Lung (tissue), 17 donors: ENCODE measurements at places on chromosomes 1 and 21.

DNA sequence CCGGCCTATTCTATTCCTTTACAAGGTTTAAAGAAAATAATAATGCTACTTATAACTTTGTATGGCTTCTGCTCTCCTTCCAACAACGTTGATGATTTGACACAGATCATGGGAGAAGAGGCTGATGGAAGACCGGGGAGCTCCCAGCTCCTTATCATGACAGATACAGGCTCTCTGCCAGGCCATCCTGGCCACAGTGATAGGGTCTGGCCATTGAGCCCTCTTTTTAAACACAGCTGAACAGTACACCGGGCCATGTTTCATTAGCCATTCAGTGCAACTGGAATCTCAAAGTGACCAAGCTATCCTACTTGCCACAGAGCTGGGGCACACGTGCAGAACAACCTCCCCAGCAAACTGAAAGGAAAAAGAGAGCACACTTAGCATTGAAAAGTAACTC is 34.9 kb downstream of the DNAJC11 start:
- DNase-seq, result no peak

- DNase-seq, result peak; percentile 24
Observed at GRCh38 chr1:32273391-32274208, 18.3 kb upstream of the HDAC1 start.

DNA sequence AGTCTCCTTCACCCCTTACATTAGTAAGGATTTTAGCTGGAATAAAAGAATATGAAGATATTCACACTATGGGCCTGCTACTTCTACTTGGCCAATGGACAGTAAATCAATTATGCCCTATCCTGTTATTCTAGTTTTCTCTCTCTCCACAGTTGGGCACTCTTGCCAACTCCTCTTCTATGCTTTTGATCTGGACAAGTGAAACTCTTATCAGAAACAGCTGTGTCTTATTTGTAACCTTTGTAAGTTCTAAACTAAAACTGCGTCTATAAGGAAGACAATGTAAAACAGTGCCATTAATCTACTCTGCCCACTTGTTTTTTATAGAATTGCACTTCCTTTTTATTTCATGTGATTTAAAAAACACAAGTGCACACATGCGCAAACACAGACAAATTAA is 244.0 kb upstream of the DMRTA2 start:
- DNase-seq, result peak; percentile 2

DNA sequence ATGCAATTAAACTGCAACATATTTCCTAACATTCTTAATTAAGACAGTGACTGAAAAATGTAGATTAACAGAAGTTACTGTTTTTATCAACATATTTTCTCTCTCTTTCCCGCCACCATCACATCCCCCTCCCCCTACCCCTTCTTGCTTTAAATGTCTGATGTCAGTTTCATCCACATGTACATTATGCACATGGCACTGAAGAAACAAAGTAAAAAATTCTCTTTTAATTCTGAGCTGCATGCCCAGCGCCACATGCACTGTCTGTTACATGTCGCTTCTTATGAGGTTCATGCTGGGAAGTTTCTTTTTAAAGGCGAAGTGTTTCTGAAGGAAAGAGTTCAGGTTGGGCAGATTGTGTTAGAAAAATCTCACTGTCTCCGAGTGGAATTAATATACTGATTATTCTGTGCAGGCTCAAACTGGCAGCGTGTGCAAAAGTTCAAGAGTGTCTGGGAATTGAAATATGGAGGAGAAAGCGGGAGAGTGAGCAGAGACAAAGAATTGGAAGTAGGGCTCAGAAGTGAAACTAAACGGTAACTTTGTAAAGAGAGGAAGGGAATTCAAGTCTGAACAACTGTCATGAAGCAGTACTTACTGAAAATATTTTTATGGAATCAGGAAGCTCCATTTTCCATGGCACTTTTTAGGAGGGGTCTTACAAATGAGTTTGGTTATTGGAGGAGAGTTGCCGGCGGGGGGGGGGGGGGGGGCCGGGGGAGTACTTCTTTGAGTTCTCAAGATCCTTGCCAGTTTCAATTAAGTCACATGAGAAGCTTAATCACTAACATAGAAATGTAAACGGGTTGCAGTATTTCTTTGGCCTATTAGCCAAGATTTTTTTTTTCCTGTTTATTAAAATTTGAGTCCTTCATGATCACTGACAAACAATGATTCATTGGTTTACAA is 217.6 kb downstream of the SDCCAG8 start:
- DNase-seq, result peak; percentile 47

DNA sequence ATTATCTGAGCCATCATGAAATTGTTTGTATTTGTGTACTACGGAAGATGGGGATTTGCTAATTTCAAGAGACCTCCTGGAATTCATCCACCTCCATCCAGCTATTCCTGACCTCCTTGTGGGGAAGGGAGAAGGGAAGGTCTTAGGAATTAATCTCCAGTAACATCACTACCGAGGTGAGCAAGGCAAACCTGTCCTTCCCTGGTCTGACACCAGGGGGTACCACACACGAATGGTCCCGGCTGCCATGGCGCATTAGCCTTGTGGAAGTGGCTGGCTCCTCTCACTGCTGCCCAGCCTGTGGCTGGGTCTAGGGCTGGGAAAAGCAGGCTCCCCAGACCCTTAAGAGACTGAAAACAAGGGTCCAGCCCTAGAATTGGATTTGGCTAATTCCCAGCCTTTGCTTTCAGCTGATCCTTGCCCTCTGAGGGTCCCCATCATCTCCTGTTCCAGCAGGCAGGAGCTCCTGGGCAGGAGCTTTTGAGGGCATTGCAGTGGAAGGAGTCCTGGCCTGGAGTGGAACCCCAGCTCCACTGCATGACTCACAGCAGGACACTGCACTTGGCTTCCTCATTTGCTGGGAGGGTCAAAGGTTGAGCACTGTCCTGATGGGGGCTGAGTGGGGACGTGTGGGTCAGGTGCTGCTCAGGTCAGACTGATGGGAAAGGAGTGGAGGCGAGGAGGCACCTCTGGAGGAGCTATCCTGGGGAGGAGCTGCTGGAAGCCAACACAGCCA is 34.8 kb downstream of the RIMS3 start:
- DNase-seq, result peak; percentile 21

DNA sequence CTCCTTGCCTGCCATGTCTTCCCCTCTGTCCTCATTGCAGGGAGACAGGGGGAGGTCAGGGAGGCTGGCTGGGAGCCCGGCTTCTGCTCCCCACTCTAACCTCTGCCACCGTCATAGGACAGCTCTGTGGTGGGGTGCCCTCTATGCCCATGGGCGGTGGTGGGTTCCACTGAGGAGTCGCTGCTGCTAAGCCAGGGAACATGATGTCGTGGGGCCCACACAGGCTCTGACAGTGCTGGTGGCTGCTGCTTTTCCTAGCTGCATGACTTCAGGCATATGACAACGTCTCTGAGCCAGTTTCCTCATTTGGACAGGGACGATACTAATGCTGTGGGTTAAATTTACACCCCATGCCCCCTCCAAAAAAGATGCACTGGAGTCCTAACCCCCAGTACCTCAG is 14.7 kb downstream of the KCNA10 start:
- no peak for DNase-seq

- no peak for DNase-seq
Observed at GRCh38 chr1:193318347-193318746, 131.9 kb upstream of the B3GALT2 start.
